ENCODE measurements at places on chromosomes 4 and X. TPM values are rescaled to one million over a fixed set of nuclear protein-coding genes. Genes with fewer than 3 reads are reported as not detected.

- no peak for DNase-seq
These were observed 6.7 kb upstream of the GPRIN3 start for GRCh38 chr4:89314291-89314690.

DNA sequence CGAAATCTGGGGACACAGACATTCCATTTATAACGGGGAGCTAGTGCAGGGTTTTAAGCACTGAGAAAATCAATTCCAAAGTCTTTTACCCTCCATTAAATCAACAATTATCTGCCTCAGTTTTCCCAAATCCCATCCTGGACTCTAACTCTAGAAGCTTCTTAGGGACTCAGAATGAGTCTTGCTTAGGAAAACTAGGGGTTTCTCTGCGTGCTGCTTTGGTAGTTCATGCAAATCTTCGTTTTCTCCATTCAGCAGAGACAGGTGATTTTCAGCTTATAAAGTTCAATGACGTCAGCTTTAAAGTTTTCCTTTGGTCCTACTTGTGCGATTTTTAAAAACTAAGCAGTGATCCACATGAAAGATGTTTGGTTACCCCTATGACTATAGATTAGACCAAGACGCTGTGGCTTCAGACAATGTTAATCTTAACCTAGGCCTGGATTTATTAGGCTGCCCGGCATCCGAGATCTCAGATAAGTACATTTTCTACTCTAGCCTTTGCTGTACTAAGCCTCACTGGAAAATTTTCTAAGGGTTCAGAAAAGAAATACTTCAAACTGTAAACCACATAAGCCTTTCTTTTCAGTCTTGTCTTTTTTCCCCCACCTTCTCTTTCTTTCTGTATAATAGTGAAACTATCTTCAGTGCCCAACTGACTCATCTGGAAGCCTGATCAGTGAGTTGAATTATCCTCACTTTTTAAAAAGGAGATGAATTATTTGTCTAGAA is 121.4 kb upstream of the GATB start:
- no peak for DNase-seq

GRCh38 chr4:110849461-110849860 is 226.6 kb upstream of the PITX2 start:
- DNase-seq: no peak

FAM9C gene
- total RNA-seq: not detected

DNA sequence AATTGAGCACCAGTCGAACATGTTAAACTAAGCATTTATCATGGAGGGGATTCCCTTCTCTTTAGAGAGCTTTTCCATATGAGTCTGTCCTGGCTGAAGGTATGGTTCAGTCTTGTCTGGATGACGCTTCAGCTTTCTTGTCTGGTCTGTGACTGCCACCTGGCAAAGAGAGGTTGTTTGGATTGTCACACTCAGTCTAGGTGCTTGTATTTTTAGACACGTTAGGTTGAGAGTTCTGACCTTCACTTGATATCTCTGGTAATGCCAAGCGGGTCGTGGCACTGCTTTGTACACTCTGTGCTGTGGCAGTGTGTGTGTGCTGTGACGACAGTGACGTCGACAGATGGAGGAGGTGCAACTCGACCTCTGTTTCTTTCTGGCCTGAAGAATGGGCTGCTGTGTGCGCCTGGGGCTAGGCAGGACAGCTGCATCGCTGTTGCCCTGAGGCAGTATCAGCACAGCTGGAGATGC is 12.6 kb downstream of the NOCT start:
- no peak for DNase-seq

SLITRK4 gene
- total RNA-seq: not detected
